Glutamatergic neuron (in vitro differentiated cells): ENCODE measurements at places on chromosomes 6 and 20. TPM values are rescaled to one million over a fixed set of nuclear protein-coding genes. Genes with fewer than 3 reads are reported as not detected.

Gene RBM24
- total RNA-seq, result 4.9 TPM

- peaks cover 7% of the 10 kb centered on the region for H3K4me1 ChIP-seq
- H3K27ac ChIP-seq, result no peak overlapping the region
- DNase-seq, result peak; percentile 36
- H3K36me3 ChIP-seq, result peaks cover 4% of the 10 kb centered on the region
- H3K4me3 ChIP-seq, result no peak overlapping the region
Measured at GRCh38 chr20:60453388-60454246, 495.4 kb downstream of the CDH26 start.

DNA sequence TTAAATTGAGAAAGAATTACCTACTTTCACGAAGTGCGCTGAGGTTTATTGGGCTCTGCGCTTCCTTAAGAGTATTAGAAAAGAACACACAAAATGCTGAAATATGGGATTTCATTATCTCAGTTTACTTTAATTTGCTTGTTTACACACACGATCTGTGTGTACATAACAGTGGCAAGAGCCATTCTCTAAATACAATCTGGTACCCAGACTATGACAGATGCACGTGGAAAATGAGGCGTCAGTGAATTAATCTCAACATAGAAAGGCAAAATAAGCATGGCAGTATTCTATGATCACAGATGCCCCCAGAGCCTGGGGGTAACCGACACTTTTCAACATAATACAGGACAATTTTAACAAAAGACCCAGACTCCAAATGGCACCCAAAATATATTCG is 8.3 kb downstream of the FITM2 start:
- no peaks in the 10 kb centered on the region for H3K27me3 ChIP-seq
- no peaks in the 10 kb centered on the region for H3K36me3 ChIP-seq
- no peak for DNase-seq
- no peak overlapping the region for H3K27ac ChIP-seq
- no peaks in the 10 kb centered on the region for H3K4me1 ChIP-seq
- no peak overlapping the region for H3K4me3 ChIP-seq

Gene SLC32A1
- 0.59 TPM for total RNA-seq

Gene DEFB126
- not detected for total RNA-seq

DNA sequence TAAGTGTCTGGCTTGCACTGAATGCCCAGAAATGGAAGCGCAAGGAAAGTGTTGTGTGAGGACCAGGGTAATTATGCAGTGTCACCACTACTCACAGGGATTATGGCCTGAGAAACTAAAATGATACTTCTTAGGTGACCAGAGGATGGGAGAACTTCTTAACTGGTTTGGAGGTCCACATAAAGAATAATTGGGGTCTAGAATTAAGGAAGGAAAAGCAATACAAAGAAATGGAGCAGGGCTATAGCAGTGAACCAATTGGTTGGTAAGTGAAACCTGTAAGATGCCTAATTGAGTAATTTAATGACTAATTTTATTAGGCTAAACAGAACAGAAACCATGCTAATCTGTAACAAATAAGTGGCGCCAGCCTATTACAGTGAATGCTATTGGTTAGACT is 5.3 kb downstream of the TSPYL4 start:
- H3K4me1 ChIP-seq, result peaks cover 34% of the 10 kb centered on the region
- DNase-seq, result no peak
- peak overlapping the region; percentile 80 for H3K4me3 ChIP-seq

DNA sequence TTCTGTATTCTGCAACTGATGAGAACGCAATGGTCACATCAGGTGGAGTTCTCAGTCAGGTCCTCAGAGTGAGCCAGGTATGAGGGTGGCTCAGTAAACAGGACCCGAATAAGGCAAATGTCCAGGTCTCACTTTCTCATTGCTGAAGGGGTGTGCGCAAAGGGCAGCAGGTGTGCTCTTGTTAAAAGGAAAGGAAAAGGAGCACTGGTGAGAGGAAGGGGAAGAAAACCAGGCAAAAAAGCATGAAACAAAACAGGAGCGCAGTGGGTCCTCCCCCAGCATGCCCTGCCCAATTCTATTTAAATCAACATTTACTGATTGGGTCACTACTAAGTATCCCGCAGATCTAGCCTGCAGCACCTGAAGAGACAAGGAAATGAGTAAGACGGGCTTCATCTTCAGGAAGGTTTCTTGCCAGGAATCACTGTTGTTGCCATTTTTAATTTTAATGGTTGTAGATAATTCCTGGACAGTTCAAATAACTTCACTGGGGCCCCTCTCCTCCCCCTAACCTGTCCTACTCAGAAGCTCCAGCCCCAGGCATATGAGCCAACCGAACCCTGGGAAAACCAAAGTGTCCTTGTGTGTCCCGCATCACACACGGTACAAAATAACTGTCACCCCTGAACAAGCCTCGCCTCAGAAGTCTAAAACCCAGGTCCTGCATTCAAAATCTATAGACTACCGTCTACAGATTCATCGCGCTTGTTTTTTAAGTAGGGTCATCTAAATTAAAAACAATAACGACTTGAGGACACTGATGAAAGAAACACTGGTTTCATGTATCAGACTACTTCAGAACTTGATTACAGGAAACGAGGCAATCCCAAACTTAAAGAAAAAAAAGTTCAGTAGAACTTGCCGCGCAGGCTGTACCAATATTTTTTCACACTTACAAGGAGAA is 980 bp downstream of the MBOAT1 start:
- H3K27me3 ChIP-seq, result peaks cover 15% of the 10 kb centered on the region
- H3K4me1 ChIP-seq, result peaks cover 5% of the 10 kb centered on the region
- no peak for DNase-seq

Gene ZSCAN9
- 54.0 TPM for total RNA-seq

DNA sequence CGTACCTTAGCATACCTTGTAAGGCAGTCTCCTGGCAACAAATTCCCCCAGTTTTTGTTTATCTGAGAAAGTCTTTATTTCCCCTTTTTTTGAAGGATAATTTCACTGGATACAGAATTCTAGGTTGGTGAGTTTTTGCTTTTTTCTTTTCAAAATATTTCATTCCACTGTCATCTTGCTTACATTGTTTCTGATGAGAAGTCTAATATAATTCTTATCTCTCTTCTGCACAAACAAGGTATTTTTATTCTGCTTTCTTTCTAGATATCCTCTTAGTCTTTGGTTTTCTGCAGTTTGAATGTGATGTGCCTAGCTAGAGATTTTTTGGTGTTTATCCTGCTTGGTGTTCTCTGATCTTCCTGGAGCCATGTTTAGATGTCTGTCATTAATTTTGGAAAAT is 57.7 kb upstream of the EZR start:
- H3K4me1 ChIP-seq, result peaks cover 4% of the 10 kb centered on the region
- peaks cover 19% of the 10 kb centered on the region for H3K36me3 ChIP-seq
- no peaks in the 10 kb centered on the region for H3K27me3 ChIP-seq
- no peak overlapping the region for H3K27ac ChIP-seq

GRCh38 chr20:61976644-61977418 is 88.8 kb downstream of the TAF4 start:
- no peak overlapping the region for H3K27ac ChIP-seq
- no peak overlapping the region for H3K4me3 ChIP-seq
- no peaks in the 10 kb centered on the region for H3K4me1 ChIP-seq
- no peak for DNase-seq

DNA sequence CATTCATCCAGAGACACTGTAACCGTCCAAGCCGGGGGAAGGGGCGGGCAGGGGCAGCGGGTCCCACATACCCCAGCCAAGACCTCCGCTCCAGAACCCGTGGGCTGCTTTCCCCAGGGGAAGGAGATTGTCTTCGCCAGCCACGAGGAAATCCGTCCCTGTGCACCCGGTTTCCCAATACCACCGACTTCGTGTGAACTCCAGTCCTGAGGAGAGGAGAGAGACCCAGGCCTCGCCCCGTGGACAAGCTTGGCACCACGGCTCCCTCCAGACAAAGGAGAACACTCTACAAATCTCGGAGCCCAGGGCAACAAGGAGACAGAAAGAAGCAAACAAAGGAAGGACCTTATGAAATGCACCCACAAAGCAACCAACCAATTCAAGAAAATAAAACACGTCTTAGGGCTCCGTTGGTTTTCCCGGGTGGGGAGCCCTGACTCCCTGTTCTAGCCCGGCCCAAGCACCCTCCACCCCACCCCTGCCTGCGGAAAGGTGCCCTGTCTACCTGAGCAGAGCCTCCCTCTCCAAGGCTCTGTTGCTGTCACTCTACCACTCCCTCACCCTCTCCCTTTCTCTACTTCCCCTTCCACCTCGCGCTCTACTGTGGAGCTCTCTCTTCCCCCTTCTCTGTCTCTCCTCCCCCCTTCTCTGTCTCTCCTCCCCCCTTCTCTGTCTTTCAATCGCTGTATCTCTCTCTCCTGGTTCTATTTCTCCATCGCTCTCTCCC is 1382.8 kb upstream of the DEFB115 start:
- DNase-seq, result no peak
- H3K36me3 ChIP-seq, result peaks cover 19% of the 10 kb centered on the region
- peaks cover 29% of the 10 kb centered on the region for H3K27me3 ChIP-seq
- no peaks in the 10 kb centered on the region for H3K4me1 ChIP-seq
- H3K27ac ChIP-seq, result no peak overlapping the region
- no peak overlapping the region for H3K4me3 ChIP-seq

Gene ZNF831
- total RNA-seq, result not detected

DNA sequence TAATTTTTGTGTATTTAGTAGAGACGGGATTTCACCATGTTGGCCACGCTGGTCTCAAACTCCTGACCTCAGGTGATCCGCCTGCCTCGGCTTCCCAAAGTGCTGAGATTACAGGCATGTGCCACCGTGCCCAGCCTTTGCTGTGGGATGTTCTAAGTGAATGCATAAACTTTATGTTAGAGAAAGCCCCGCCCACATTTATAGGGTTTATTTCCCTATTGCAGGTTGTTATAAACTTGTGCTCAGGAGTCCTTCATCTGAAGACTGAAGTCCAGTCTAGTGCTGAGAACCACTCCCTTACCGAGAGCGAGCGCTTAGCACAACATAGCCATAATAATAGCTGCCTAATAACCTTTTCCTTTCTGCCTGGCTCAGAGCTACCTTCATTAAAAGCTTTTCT is 75.4 kb upstream of the ZNF217 start:
- no peak for DNase-seq
- H3K27me3 ChIP-seq, result no peaks in the 10 kb centered on the region
- H3K36me3 ChIP-seq, result no peaks in the 10 kb centered on the region
- no peak overlapping the region for H3K4me3 ChIP-seq

- H3K4me1 ChIP-seq, result no peaks in the 10 kb centered on the region
- no peaks in the 10 kb centered on the region for H3K27me3 ChIP-seq
- no peaks in the 10 kb centered on the region for H3K36me3 ChIP-seq
- no peak for DNase-seq
- no peak overlapping the region for H3K27ac ChIP-seq
Measured at GRCh38 chr6:127886603-127887002, 14.3 kb downstream of the THEMIS start.

DNA sequence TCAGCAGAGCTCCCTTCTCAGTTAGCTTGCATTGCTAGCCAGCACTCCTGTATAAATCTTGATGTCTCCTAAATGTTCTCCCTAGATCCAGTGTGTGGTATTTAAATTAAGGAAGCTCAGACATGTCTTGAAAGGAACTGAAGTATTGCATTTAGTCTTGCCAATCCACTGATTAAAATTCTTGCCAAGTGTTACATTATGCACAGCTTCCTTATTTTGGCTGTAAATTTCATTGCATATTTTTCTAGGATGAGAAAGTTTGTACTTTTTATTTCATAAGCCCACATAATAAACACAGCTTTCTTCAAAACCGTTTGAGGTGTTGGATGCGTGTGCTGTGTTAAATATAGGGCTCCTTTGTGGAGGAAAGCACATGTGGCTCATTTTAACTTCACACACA is 329.8 kb upstream of the FLRT3 start:
- DNase-seq, result no peak
- no peaks in the 10 kb centered on the region for H3K36me3 ChIP-seq
- H3K4me1 ChIP-seq, result no peaks in the 10 kb centered on the region
- H3K27ac ChIP-seq, result no peak overlapping the region
- H3K27me3 ChIP-seq, result no peaks in the 10 kb centered on the region

GRCh38 chr6:135722679-135723078 is 128.8 kb upstream of the PDE7B start:
- H3K4me1 ChIP-seq, result no peaks in the 10 kb centered on the region
- H3K27ac ChIP-seq, result no peak overlapping the region
- H3K4me3 ChIP-seq, result no peak overlapping the region
- peaks cover 6% of the 10 kb centered on the region for H3K36me3 ChIP-seq
- no peak for DNase-seq

GRCh38 chr6:137928286-137928685 is 61.2 kb downstream of the TNFAIP3 start:
- H3K27me3 ChIP-seq, result no peaks in the 10 kb centered on the region
- H3K27ac ChIP-seq, result no peak overlapping the region
- H3K4me1 ChIP-seq, result no peaks in the 10 kb centered on the region
- no peaks in the 10 kb centered on the region for H3K36me3 ChIP-seq
- DNase-seq, result no peak
- no peak overlapping the region for H3K4me3 ChIP-seq

DNA sequence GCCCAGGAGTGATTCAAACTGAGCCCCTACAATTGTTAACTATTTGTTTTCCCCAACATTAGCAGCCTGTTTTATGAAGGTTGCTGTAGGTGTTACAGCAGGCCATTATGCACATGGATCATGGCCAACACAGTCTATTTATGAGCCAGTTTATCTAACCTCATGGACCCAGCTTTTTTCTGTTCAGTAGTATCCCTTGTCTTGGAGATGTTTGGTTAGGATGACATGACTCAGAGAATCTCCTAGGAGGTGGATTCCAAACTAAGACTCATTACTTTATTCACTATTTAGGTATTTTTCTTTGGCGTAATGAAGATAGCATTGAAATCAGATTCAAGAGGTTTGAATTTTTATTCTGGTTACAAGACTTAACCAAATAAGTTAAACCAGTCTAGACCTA is 62.8 kb upstream of the TFB1M start:
- no peaks in the 10 kb centered on the region for H3K27me3 ChIP-seq
- H3K4me3 ChIP-seq, result no peak overlapping the region
- no peaks in the 10 kb centered on the region for H3K4me1 ChIP-seq
- no peak for DNase-seq

- H3K27me3 ChIP-seq, result no peaks in the 10 kb centered on the region
- no peaks in the 10 kb centered on the region for H3K36me3 ChIP-seq
- no peak overlapping the region for H3K27ac ChIP-seq
- no peak for DNase-seq
- no peak overlapping the region for H3K4me3 ChIP-seq
Measured at GRCh38 chr20:6940876-6941275, 173.4 kb downstream of the BMP2 start.

Gene PLTP
- 29.7 TPM for total RNA-seq

GRCh38 chr6:70236343-70236742 is 66.5 kb downstream of the COL9A1 start:
- H3K36me3 ChIP-seq, result no peaks in the 10 kb centered on the region
- no peak for DNase-seq
- no peaks in the 10 kb centered on the region for H3K4me1 ChIP-seq
- H3K4me3 ChIP-seq, result no peak overlapping the region

- H3K27me3 ChIP-seq, result no peaks in the 10 kb centered on the region
- H3K36me3 ChIP-seq, result no peaks in the 10 kb centered on the region
- no peaks in the 10 kb centered on the region for H3K4me1 ChIP-seq
- DNase-seq, result no peak
Measured at GRCh38 chr6:142088858-142089216, 43.9 kb upstream of the GJE1 start.

Gene HTR1E
- total RNA-seq, result 0.34 TPM

Gene MCHR2
- not detected for total RNA-seq

Gene CALHM4
- total RNA-seq, result not detected

- H3K36me3 ChIP-seq, result peaks cover 9% of the 10 kb centered on the region
- DNase-seq, result no peak
- H3K27ac ChIP-seq, result peak overlapping the region; percentile 87
- H3K4me1 ChIP-seq, result peaks cover 22% of the 10 kb centered on the region
- H3K4me3 ChIP-seq, result peak overlapping the region; percentile 18
Measured at GRCh38 chr6:21955053-21955595, 341.7 kb downstream of the PRL start.
